ENCODE measurements at places on chromosomes 3 and 15. TPM values are rescaled to one million over a fixed set of nuclear protein-coding genes. Genes with fewer than 3 reads are reported as not detected.

GRCh38 chr3:8980756-8981257 lies 17.5 kb upstream of the RAD18 start:
- DNase-seq = no peak

DNA sequence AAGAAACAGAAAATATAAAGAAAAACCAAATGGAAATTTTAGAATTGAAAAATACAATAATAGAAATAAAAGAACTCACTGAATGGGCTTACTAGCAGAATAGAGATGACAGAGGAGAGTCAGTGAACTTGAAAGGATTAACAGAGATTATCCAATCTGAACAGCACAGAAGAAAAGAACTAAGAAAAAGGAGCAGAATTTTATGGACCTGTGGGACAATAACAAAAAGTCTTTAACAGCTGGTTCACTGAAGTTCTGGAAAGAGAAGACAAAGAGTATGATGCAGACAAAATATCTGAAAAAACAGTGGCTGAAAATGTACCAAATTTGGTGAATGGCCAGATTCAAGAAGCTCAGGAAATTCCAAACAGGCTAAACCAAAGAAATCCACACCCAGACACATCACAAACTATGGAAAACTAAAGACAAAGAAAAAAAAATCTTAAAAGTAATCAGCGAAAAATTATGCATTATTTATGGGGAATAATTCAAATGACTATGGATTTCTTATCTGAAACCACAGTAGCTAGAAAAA lies 9.7 kb upstream of the GNB5 start:
- DNase-seq = no peak

DNA sequence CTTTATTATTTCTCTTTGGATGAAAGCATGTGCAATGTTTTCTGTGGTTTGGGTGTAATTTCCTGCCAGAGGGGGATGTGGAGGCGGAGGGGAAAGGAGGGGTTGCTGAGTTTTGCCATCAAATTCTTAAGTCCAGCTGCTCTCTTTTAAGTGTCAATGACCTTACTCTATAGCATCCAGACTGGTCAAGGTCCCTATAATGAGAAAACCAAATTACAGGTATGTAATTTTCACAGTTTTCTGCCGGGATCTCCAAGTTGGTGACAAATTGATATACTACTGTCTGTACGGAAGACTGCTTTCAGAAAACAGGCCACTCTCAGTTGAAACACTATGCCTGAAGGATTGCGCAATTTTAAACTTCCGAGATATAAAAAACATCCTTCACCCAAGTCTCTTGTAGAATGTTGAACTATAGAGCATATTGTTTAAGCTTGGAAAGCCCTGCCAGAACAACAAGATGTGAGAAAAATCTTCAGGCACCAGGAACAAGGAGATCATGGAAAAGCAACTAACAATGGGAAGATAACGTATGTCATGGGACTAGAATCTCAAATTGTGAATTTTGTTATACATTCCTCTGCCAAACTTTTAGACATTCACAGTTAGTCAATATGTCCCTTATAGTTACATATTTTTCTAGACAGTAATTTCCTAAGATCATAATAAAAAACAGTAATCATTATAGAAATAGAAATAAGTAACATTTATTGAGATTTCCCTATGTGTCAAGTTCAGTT lies 300.7 kb upstream of the SATB1 start:
- no peak for DNase-seq

- no peak for DNase-seq
Observed at GRCh38 chr15:38005953-38006808, 71.7 kb downstream of the TMCO5A start.

DNA sequence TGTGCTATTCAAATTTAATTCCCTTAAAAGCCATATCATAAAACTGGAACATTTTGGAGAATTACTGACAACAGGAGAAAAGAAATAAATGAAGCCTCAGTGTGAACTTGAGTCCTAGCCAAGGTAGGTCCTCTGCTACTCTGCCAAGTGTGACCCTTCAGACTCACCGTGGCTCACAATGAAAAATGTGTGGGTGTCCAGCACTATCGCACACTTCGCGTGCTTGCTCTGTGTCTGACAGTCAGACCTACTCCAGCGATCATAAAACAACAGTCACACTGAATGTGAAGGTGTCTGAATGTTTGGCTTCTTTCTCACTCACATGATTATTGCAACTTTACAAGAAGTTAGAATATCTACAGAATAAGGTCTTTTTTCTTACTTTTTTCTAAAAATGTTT lies 65.8 kb upstream of the TRA2B start:
- DNase-seq = no peak

Gene LMLN
- 3.8 TPM for polyA plus RNA-seq

Gene VGLL4
- 50.7 TPM for polyA plus RNA-seq

Gene MYO5A
- polyA plus RNA-seq = 7.0 TPM

All from hindlimb muscle (tissue), 1 donor.